ENCODE measurements at places on chromosomes 3 and 15.

DNA sequence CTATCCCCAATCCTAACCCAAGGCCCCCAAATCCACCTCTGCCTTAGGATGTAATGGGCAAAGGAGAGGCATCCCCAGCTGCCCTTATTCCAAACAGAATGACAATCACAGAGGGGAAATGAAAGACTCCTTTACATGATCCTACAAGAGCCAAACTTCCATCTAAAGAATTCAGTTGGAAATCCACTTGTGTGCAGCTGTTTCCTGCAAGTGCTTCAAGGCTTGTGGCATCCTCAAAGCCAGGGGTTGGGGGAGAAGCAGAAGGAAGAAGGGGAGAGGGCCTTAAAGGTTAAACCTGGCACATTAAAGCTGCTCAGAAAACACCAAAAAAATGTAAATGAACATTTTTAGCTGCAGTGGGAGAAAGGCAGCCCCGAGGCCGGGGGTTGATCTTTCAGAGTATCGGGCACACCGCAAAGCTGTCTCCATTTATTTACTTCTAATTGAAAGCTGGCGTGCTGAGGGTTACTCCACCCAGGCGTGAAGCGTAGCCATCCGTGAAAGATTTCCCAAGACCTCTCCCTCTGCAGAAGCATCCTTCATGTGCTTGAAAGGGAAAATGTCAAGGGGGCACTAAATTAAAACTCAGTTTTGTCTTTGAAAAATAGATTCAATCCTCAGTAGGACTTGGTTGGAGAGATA lies 217.8 kb downstream of the SHQ1 start:
- no peaks in the 10 kb centered on the region for H3K36me3 ChIP-seq
- DNase-seq, result no peak
- H3K4me1 ChIP-seq, result no peaks in the 10 kb centered on the region
- no peaks in the 10 kb centered on the region for H3K27me3 ChIP-seq
- no peak overlapping the region for H3K27ac ChIP-seq

DNA sequence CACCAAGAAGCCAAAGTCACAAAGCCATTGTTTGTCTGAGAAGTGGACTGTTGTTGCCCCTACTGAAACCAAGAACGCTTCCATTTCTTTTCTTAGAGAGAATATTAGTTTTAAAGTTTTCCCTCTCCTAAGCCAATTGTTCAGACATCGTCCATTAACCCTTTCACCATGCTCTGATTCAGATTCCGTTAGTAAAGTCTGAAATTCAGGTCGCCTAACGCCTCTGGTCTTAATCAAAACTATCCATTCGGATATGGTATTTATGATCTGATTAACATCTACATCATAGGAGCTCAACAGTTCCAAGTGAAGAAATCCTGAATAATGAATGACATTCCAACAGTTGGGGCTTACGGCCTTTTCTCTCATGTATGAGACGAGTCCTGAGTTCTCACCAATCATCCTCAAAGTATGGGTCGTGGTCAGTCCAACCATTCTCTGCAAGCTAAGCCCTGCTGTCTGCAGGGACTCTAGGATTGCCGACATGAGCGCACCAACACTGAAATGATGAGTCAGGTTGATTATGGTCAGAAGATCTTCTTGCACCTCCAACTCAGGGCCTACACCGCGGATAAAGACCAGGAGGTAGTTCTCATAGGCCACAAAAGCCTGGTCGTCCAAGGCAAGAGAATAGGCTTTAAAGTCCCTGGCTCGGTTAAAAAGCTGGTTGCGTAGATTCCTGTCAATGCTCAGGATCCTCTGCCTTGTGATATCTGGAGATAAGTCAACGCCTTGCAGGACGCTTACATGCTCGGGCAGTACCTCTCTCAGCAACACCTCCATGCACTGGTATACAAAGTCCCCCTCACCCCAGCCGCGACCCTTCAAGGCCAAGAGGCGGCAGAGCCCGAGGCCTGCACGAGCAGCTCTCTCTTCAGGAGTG lies 767 bp downstream of the EPM2AIP1 start:
- no peak for DNase-seq
- H3K27ac ChIP-seq, result peak overlapping the region; percentile 96

DNA sequence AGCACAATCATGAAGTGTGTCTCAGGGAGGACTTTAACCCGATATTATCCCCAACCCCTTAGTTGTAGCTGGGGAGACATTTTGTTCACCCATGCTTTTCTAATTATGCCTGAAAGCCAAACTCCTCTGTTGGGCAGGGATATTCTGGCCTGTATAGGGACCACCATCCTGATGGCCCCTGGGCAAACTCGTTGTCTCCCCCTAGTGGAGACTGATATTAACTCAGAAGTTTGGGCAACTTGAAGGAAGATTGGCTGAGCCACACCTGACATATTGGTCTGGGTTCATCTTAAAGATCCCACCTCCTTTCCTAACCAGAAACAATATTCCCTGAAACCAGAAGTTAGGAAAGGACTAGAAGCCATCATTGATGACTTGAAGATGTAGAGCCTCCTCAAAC lies 42.3 kb downstream of the TM4SF18 start:
- no peaks in the 10 kb centered on the region for H3K36me3 ChIP-seq
- no peak overlapping the region for H3K27ac ChIP-seq
- no peak for DNase-seq
- H3K4me1 ChIP-seq, result no peaks in the 10 kb centered on the region
- no peaks in the 10 kb centered on the region for H3K27me3 ChIP-seq

GRCh38 chr3:103337179-103337845 lies 902.5 kb downstream of the ZPLD1 start:
- no peaks in the 10 kb centered on the region for H3K27me3 ChIP-seq
- no peak overlapping the region for H3K4me3 ChIP-seq
- H3K36me3 ChIP-seq, result no peaks in the 10 kb centered on the region
- no peak overlapping the region for H3K27ac ChIP-seq
- no peaks in the 10 kb centered on the region for H3K4me1 ChIP-seq

GRCh38 chr3:54243056-54243931 lies 120.9 kb downstream of the CACNA2D3 start:
- no peak overlapping the region for H3K27ac ChIP-seq
- no peaks in the 10 kb centered on the region for H3K4me1 ChIP-seq
- no peak for DNase-seq
- no peak overlapping the region for H3K4me3 ChIP-seq
